Right renal cortex interstitium (tissue), 3 donors: ENCODE measurements at places on chromosomes 4 and X.

GRCh38 chrX:31606771-31607170, 534.9 kb upstream of the FTHL17 start:
- DNase-seq: no peak

DNA sequence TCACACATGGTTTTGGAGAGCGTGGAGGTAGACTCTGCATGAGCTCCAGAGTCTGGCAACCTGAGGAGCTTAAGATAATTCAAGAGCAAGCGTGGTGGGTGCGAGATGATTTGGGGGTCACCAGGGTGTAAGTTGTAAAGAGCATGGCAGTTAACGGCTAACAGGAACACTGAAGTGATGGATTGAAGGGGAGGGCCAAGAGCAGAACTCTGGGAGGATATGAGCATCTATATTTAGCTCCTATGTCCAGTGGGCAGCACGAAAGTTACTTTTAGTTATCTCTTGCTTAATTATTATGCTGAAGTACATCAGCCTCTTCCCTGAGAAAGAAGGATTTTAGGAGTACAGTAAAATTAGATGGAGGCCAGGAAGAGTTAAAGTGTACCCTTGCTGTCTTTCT, 231.9 kb upstream of the HAND2 start:
- DNase-seq: no peak

GRCh38 chrX:131792356-131792749, 230.7 kb upstream of the STK26 start:
- DNase-seq: no peak

DNA sequence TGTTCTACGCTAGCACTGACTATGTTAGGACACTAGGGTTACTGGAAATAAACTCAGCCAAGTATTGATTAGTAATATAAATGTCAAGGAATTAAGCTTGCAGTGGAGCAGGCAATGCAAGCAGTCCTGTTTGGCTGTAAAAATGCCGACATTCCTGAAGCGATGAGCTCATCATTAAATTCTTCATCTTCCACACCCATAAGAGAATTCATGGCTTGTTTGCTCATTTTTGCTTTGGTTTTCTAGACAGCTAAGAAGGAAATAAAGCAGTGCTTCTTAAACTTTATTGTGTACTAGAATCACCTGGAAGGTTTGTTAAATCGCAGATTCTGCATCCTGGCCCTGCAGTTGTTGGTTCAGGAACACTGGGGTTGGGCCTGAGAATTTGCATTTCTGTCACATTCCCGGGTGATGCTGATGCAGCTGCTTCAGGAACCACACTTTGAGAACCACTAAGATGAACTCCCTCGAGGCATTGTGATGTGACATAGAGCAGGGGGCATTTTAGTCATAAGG, 17.8 kb downstream of the ANXA3 start:
- DNase-seq: no peak

GRCh38 chr4:157961229-157961990, 211.4 kb downstream of the GASK1B start:
- DNase-seq: no peak

GRCh38 chr4:138999666-139000065, 15.9 kb upstream of the NOCT start:
- DNase-seq: no peak

DNA sequence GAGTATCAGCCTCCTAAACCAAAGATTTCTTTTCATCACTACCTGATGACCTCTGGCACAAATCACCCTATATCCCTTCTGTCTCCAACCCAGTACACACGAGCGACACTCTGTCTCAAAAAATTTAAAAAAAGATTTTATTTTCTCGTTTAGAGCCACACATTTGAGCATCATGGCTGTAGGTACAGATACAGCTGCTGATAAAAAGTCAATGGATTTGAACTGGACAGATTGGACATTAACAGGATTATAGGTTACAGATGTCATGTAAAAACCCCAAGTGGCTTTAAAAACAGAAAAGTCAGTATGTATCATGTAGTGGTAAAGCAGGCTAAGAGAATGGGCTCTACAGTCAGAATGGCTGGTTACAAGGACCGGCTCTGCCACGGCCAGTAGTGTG, 171.1 kb downstream of the SCFD2 start:
- DNase-seq: no peak

DNA sequence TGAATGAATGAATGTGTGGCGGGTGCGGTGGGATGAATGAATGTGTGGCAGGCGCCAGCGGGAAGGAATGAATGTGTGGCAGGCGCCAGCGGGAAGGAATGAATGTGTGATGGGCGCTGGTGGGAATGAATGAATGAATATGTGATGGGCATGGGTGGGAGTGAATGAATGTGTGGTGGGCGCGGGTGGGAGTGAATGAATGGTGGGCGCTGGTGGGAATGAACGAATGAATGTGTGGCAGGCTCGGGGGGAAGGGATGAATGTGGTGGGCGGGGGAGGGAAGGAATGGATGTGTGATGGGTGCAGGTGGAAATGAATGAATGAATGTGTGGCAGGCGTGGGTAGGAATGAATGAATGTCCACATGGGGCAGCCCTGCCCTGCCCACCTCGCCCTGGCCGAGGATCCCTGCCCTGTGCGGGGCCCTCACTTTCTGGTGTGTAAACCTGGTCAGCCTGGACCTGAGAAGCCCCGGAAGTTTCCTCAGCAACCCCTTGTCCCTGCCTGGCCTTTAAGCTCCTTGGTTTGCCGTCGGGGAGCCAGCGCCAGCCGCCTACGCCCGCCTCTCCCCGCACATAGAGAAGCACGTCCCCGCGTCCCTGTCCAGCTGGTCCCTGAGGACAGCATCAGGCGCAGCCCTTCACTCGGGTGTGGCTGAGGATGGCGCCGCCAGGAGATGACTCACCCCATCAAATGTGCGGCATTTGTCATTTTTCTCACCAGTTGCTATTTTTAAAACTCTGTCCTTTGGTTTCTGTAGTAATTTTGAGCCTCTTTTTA, 112.8 kb upstream of the LRPAP1 start:
- DNase-seq: no peak

- no peak for DNase-seq
These were observed 270.1 kb downstream of the QDPR start for GRCh38 chr4:17241835-17242234.

DNA sequence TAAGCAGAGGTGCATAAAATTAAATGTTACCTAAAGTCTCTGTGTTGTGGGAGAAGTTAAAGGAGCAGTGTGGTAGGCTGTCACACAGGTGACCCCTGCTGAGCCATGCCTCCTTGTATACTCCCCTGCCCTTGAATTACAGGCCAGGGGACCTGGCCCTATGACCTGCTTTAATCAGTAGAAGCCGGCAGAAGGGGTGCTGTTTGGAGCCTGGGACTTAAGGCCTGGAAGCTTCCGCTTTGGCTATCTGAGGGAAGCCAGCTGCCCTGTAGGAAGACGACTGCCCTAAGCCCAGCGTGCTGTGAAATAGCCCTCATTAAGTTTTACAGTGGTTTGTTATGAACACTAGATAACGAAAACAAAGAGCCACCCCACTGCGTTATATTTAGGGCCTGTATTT, 34.1 kb downstream of the SPINK2 start:
- no peak for DNase-seq

- DNase-seq: no peak
These were observed 1.3 kb downstream of the GALNTL6 start for GRCh38 chr4:171814545-171814944.

- no peak for DNase-seq
These were observed 9.9 kb upstream of the GK start for GRCh38 chrX:30643313-30643821.

GRCh38 chr4:27414887-27415731, 554.5 kb downstream of the STIM2 start:
- no peak for DNase-seq

GRCh38 chr4:911221-911751, 20.8 kb downstream of the GAK start:
- DNase-seq: no peak

- no peak for DNase-seq
These were observed 174.7 kb downstream of the DACH2 start for GRCh38 chrX:86322913-86323312.

GRCh38 chrX:112636288-112636687, 43.5 kb downstream of the LHFPL1 start:
- DNase-seq: no peak

GRCh38 chr4:88185906-88186305, 27.5 kb upstream of the ABCG2 start:
- DNase-seq: no peak
